ENCODE measurements at places on chromosomes 6 and 20.

DNA sequence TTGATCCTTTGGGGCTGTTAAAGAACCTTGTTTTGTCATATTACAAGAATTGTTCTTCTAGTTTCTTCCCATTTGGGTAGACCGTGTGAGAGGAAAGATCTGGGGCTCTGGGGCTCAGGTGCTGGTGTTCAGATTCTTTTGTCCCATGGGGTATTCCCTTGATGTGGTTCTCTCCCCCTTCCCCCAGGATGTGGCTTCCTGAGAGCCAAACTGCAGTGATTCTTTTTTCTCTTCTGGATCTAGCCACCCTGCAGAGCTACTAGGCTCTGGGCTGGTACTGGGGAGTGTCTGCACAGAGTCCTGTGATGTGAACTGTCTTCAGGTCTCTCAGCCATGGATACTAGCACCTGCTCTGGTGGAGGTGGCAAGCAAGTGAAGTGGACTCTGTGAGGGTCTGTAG is 480.5 kb upstream of the MAN1A1 start:
- no peak for DNase-seq

DNA sequence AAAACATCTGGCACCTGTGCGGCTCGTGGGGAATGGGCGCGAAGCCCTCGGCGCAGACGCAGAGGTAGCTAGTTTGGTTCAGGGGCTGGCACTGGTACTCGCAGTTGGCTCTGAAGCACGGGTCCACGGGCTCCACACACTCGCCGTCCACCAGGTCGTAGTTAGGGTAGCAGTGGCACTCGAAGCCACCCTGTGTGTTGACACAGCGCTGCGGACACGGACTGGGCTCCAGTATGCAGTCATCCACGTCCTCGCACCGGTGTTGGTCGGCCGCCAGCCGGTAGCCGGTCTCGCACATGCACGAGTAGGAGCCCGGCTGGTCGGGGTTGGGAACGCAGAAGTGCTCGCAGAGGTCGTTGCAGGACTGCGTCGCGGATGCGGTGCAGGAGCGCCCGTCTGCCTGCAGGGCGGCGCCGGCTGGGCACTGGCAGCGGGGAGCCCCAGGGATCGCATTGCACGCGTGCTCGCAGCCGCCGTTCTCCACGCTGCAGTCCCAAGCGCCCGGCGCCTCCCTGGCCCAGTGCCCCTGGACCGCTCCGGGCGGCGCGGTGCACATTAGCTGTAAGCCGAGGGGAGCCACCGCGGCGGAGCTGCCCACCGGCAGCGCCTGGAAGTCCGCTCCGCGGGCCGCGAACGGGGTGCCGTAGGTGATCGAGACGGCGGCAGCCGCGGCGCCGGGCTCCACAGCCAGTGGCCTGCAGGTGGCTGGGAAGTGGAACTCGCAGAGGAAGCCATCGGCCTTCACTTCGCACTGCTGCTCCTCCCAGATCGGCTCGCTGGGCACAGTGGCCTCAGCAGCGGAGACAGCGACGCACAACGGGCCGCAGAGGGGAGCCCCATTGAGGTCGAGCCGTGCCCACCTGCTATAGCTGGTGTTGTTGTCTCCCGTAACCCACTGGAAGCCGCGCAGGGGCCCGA is 930 bp downstream of the THBD start:
- no peak for DNase-seq

DNA sequence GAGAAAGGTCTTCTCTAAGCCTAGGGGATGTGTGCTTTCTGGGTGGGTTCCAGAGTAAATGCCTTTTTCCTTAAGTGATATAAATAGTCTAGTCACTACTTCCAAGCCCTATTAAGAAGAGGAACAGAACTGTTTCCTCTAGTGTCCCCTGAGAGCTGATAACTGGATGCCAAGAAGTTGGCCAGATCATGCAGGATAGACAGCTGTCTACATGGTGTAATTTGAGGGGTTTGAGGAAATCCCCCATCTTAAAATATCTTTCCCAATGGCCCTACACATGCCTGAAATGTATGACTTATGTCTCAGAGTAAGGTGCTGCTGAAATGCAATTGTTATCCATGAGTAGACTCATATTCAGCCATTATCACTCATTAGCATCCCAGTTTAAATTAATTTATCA is 20.2 kb upstream of the PIM1 start:
- DNase-seq: no peak

GRCh38 chr20:22794200-22794599 is 209.8 kb upstream of the FOXA2 start:
- DNase-seq: no peak

GRCh38 chr6:67956352-67956751 is 678.7 kb upstream of the ADGRB3 start:
- DNase-seq: no peak

DNA sequence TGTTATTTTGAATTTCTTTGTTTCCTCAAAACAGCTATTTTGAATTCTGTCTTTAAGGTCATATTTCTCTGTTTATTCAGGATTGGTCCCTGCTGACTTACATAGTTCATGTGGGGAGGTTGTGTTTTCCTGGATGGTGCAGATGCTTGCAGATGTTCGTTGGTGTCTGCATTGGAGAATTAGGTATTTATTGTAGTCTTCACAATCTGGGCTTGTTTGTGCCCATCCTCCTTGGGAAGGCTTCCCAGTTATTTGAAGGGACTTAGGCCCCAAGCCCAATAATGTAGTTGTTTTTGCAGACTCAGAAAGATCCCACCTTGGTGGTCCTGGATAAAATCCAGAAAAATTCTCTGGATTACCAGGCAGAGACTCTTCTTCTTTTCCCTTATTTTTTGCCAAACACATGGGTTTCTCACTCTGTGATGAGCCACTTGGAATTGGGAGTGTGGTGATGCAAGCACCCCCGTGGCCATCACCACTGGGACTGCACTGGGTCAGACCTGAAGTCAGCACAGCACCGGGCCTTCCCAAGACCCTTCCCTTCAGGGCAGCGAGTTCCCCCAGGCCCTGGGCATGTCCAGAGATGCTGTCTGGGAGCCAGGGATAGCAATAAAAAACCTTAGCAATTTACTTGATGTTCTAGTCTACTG is 81.6 kb upstream of the EZR start:
- DNase-seq: no peak
